ENCODE measurements at places on chromosomes 4 and X.

DNA sequence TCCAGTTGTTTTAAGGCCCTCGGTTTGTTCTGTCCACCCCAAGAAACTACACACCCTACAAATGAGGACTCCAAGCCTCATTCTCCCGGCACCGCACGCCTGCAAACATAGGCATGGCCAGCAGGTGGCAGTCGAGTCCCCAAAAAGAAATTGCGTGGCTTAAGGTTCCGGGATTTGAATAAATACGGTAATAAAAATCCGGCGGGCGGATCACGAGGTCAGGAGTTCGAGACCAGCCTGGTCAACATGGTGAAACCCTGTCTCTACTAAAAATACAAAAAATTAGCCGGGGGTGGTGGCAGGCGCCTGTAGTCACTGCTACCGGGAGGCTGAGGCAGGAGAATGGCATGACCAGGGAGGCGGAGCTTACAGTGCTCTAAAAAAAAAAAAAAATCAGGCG is 21.8 kb upstream of the CSF2RA start:
- DNase-seq, result peak; percentile 73

- peak; percentile 29 for DNase-seq
Measured at GRCh38 chr4:139301821-139302611, at the start of gene NDUFC1. TSS of gene NDUFC1 (minus strand) at chr4:139302477. CDS start at chr4:139295798, 6,679 bp downstream.

GRCh38 chrX:87578978-87579377 is 61.4 kb downstream of the KLHL4 start:
- no peak for DNase-seq

GRCh38 chr4:172657081-172657480 is 511.5 kb upstream of the GALNT7 start:
- no peak for DNase-seq

- no peak for DNase-seq
Measured at GRCh38 chr4:7201420-7202305, 9.3 kb downstream of the SORCS2 start.

DNA sequence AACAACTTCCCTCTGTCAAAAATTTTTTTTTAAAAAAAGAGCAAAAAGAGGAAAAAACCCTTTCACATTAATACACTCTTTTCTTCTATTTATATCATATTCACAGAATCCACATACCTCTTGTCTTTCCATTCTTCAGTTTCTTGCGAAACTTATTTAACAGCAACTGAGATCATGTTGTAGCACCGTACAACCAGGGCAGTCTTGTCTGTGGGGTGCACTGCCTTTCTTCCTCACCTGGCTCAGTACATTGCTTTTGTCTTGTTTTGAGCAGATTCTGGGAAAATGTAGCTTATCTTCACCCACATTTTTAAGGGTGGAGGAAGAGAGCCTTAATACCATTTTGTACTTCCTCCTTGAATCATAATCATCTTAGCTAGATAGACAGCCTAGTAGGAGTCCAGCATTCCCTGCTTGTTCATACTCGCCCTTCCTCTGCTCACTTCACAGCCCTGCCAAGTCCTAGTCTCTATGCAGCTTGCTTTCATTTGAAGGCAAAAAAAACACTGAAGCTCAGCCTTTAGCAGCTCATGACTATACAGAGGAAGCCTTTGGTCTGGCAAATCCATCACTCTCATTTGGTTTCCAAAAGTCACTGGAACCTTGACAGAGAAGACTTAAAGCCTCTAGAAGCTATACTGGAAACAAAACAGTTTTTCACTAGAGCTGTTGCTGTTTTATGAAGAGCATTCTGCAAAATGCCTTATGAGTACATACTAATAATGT is 140.6 kb upstream of the BANK1 start:
- no peak for DNase-seq

DNA sequence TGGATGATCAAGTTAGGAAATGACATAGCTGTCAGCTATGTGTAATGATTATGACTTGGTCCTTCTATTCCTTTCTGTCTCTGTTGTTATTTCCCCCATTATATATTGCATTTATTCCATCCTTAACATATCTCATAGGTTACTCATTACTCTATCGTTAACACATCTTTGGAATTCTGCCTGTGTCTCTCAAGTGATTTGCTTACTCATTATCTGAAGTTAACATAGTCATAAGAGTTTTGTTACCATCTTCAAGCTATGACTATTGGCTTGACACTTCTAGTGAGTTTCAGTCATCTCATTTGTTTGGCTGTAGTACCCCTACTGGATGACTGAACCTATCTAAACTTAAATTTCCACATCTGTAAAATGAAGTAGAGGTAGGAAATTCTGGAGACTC is 286.1 kb upstream of the PPP1R2C start:
- no peak for DNase-seq

- no peak for DNase-seq
Measured at GRCh38 chrX:10579112-10580011, 41.0 kb downstream of the MID1 start.

GRCh38 chrX:34130980-34131744 is 952 bp downstream of the FAM47A start:
- DNase-seq, result no peak

- DNase-seq, result no peak
Measured at GRCh38 chr4:83830138-83830888, 294.4 kb downstream of the GPAT3 start.

DNA sequence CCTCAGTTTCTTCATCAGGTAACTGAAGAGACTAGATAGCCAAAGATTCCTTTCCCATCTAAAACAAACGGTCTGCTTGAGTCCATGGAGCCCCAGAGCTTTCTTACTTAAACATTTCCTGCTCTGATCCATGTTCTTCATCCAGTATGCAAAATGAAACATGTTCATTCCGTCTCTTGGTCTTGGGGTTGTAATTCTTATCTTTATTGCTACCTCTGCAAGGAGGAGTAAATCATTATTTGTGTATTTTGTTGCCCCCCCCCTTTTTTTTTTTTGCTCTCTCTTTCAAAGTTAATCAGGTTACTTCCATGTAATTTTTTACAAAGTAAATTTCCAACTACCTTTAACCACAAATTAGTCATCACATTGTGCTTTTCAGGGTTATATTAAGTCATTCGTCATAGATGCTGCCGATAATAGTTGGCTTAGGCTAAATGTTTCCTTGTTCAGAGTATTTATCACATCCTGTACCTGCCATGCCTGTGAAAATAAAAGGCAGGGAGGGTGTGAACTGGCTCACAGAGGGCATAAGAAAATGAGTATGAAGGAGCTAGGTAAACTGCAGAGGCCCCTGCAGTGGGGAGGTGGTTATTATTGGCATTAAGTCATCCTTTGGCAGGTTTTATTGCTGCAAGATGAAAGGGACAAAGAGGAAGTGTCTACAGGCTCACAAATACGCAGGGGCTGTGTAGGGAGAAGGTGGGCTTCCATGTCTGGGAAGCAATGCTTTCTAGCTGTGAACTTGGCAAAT is 76.7 kb upstream of the HS3ST1 start:
- peak; percentile 76 for DNase-seq

DNA sequence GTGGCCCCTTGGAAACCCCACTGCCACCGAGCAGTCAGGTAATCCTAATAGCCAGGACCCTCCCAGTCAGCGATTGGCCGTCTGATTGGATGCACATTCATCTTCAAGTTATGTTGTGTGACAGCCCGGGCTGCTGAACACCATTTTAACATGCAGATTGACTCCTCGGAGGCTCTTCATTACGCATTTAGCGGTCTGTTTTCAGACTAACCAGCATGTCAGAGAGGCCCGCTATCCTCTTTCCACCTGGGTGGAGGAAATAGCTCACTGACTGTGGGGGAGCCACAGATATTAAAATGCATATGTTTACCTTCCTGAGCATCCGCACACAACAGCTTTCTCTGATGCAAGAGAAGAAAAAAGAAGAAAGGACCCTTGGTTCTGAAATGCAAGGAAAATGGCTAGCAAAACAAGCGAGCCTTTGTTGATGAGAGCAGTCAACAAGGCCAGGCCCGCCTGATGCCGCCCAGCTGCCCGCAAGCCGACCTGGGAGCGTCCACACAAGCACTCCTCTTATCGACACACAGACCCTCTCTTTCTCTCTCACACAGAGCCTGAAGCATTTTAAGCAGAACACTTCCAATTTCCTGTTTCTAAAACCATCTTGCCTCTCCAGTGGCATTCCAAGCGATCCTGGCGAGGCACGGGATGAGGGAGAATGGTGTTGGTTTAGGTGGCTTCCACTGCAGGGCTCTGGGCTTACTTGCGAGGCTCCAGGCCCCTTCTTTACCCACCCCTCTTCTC is 118.3 kb downstream of the MGST2 start:
- DNase-seq, result no peak

GRCh38 chrX:69996113-69996468 is 53.6 kb downstream of the AWAT2 start:
- no peak for DNase-seq

- no peak for DNase-seq
Measured at GRCh38 chr4:179415037-179415846, 1973.0 kb upstream of the AGA start.

DNA sequence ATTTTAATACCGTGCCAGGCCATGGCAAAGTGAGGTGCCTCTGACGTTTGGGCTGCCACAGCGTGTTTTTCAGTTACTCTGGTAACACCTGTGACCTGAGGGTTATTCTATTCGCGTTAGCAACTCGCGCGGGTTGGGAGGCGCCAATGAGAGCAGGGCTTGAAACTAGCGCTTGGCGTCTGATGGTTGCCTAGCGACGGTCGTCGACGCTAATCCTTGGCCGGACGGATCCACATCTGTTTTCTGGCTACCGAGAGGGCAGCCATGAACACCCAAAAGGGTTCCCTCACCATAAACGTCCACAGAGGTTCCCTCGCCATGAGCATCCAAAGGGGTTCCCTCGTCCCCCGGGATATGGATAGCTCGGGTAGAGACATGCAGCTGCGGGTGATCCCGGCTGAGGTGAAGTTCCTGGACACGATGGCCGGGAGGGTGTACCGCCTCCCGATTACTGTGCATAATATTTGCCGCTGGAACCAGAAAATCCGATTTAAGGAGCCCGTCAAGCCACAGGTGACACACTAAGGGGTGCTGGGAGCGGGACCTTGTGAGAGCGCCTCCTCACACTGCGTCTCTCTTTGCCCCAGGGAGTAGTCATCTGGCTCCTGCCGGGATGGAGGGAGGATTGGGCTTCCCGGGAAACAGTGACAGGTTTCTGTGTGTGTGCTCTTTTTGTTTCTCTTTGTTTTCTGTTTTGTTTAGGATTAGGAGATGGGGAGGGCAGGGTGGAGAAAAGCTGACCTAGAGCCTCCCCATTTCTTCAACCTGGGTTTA is at the start of gene CFAP47:
TSS of gene CFAP47 (plus strand) at position 199 of the 774 bp plus-strand sequence. CDS start at position 265, 66 bp downstream.
- no peak for DNase-seq

DNA sequence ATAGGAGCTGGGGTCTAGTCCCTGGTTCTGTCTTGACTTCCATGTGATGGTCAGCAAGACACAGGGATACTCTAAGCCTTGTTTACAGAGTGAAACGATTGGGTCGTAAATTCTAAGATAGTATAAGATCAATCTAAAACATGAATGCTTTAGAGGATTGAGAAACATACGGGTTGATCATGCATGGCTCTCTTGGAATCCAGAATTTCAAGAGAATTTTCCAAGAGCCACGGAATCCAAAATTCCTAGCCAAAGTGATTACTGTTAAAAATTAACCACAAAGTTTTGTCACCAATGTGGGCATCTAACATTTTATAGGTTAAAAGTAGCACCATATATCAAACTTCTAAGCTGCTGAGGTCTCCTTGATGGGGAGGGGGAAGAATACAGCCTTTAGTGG is 16.5 kb downstream of the HS3ST1 start:
- DNase-seq, result no peak

- DNase-seq, result no peak
Measured at GRCh38 chr4:31620476-31620875, 900.3 kb downstream of the PCDH7 start.

GRCh38 chr4:51862781-51863180 is 19.8 kb downstream of the DCUN1D4 start:
- no peak for DNase-seq

DNA sequence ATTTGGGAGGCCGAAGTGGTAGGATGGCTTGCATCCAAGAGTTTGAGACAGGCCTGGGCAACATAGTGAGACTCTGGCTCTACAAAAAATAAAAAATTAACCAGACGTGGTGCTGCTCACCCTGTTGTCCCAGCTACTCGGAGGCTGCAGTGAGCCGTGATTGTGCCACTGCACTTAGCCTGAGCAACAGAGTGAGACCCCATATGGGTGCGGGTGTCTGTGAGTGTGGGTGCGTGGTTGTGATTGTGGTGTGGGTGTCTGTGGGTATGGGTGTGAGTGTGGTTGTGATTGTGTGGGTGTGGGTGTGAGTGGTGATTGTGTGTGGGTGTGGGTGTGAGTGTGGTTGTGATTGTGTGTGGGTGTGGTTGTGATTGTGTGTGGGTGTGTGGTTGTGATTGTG is 114.6 kb downstream of the UBE2K start:
- DNase-seq, result no peak

DNA sequence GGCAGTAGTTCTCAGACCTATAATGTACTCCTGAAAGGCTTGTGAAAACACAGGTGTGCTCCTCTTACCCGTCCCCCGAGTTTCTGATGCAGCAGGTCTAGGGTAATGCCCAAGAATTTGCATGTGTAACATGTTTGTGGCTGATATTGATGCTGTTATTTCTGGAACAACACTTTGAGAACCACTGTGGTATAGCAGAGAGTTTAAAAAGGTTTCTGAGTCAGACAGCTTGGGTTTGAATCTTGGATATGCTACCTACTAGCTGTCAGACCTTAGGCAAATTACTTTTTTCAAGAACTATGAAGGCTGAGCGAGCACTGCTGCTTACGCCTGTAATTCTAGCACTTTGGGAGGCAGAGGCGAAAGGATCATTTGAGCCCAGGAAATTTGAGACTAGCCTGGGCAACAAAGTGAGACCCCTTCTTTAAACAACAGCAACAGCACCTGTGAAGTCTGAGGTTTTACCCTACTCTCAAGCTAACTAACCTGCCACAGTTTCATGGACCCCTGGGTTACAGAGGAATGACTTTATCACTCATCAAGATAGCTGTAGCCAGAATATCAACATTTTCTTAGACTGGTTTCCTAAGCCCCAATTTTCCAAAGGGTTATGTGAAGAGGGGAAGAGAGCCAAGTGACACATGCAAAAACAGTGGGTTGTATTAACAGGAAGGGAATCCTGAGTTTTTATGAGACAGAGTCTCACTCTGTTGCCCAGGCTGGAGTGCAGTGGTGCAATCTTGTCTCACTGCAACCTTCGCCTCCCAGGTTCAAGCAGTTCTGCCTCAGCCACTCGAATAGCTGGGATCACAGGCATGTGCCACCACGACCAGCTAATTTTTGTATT is 5.1 kb downstream of the AFF1 start:
- no peak for DNase-seq

All from mucosa of gallbladder (tissue), 1 donor.